ENCODE measurements at places on chromosomes 13 and 19.

GRCh38 chr13:32889986-32890565, 126.1 kb upstream of the KL start:
- no peak for DNase-seq

GRCh38 chr19:21314676-21315075, 14.5 kb downstream of the ZNF708 start:
- no peak for DNase-seq

DNA sequence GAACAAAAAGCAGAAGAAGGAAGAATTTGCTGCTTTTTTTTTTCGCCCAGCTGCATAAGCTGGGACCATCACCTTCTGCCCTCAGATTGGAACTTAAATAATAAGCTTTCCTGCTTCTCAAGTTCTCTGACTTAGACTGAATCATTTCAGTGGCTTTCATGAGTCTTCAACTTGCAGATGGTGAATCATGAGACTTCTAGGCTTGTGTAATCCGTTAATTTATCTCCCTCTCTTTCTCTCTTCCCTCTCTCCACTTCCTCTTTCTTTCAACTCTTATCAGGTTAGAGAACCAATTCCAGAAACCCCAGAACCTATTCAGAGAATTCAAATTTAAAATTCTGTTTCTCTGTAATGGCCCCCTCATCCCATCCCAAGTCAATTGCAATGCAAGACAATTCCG, 1153.7 kb downstream of the PCDH9 start:
- no peak for DNase-seq

GRCh38 chr13:23630349-23631093, 60.3 kb downstream of the TNFRSF19 start:
- no peak for DNase-seq

DNA sequence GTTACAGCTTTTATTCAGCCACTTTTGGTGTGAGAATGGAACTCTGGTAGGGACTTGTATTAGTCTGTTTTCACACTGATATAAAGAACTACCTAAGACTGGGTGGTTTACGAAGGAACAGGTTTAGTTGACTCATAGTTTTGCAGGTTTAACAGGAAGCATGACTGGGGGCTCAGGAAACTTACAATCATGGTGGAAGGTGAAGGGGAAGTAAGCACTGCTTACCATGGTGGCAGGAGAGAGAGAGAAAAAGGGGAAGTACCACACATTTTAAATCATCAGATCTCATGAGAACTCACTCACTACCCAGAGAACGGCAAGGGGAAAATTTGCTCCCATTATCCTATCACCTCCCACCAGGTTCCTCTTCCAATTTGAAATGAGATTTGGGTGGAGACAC, 942.2 kb downstream of the PCDH17 start:
- DNase-seq, result no peak

DNA sequence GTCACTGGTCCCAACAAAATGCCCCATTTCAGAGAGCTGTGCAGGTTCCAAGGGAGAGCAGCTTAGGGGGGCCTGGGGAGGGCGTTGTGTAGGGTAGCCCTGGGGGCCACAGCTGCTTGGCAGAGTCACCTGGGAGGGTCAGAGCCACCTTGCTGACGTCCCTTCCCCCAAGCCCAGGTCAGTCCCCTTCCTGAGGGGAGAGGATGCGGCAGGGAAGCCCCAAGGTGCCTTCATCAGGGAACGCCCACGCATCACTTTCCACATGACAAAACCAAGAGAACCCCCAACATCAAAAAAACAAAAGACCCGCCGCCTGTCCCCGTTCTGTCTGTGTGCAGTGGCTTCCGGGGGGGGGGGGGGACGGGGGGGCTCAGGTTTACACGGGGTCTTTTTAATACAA, 5.3 kb upstream of the UQCR11 start:
- no peak for DNase-seq

DNA sequence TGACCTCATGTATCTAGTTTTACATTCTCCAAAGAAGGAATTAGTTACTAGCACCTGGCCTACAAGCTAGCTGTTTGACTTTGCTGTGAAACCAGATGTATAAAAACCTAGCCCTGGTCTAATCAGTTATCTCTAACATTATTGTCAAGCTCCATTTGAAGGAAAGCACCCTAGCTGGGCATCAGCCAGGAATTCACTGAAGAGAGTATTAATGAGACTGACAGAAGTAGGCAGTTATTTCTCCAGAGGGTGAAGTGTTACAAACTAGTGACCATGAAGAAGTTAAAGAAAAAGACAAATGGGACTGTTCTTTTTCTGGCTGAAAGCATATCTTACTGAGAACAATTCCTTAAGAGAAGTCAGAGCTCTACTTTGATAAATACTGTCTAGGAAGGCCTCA, 2529.3 kb upstream of the PCDH20 start:
- DNase-seq, result no peak

- no peak for DNase-seq
Observed at GRCh38 chr13:64925727-64926126, 2304.4 kb downstream of the PCDH9 start.

DNA sequence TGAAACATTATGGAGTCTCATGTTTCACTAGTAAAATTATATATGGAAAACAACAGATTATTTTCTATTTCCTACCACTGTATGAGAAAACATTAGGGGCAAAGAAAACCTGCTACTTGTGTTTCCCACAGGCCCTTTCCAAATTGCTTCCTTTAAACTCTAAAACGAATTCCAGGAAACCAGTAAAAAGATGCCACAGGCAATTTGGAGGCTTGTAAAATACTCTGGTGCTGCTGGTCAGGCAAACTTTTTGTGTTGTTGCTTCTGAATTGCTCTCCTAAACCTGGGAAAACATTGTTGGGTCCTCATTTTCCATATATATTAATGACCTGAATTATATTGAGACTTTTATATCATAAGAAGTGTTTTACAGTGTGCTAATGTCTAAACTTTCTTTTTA, 141.5 kb downstream of the TDRD3 start:
- no peak for DNase-seq

DNA sequence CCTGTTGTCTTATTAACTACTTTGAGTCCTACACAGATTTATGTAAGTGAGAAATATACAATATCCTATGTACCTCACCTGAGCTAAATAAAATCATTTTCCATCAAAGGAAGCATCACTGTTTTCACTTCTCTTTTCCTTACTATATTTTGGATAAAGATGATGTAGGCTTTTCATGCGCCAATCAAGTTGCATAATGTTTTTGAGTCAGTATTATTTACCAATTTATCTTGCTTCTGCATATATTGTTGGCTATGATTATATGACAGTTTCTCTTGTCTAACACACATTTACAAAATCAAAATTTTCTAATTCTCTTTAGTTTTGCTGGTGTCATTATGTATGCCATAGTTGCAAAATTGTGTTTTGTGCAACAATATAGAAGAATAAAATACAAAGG, 67.9 kb upstream of the FRY start:
- DNase-seq, result no peak

- no peak for DNase-seq
Observed at GRCh38 chr13:46303742-46304385, 83.2 kb downstream of the RUBCNL start.

- DNase-seq, result no peak
Observed at GRCh38 chr13:38566519-38566918, 120.4 kb upstream of the FREM2 start.

GRCh38 chr13:45276913-45277312, 64.1 kb downstream of the TPT1 start:
- DNase-seq, result no peak

- DNase-seq, result no peak
Observed at GRCh38 chr13:34696296-34696695, 245.8 kb upstream of the NBEA start.

DNA sequence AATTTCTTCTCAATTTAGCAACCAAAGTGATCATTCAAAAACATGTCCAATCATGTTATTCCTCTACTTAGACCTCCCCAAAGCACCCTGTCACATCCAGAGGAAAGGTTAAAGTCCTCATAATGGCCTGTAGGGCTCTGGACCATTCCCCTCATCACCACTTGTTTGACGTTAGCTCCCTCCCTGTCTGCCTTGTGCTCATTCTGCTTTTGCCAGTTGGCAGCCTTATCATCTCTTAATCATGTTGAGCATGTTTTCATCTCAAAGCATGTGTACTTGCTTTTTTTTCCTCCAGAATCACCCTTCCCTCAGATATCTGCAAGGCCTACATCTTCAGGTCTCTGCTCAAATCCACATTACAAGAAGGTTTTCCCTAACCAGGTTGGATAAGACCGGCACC, 25.9 kb downstream of the UBAC2 start:
- no peak for DNase-seq

- no peak for DNase-seq
Observed at GRCh38 chr19:43569657-43570056, 5.7 kb downstream of the XRCC1 start.

GRCh38 chr19:46180701-46181387, 32.8 kb downstream of the IGFL2 start:
- no peak for DNase-seq

GRCh38 chr19:47106821-47107201, 6.8 kb downstream of the ZC3H4 start:
- DNase-seq, result no peak

- DNase-seq, result no peak
Observed at GRCh38 chr13:111873676-111874178, 193.2 kb upstream of the SOX1 start.

GRCh38 chr19:15201374-15202023, 704 bp upstream of the NOTCH3 start:
- no peak for DNase-seq

DNA sequence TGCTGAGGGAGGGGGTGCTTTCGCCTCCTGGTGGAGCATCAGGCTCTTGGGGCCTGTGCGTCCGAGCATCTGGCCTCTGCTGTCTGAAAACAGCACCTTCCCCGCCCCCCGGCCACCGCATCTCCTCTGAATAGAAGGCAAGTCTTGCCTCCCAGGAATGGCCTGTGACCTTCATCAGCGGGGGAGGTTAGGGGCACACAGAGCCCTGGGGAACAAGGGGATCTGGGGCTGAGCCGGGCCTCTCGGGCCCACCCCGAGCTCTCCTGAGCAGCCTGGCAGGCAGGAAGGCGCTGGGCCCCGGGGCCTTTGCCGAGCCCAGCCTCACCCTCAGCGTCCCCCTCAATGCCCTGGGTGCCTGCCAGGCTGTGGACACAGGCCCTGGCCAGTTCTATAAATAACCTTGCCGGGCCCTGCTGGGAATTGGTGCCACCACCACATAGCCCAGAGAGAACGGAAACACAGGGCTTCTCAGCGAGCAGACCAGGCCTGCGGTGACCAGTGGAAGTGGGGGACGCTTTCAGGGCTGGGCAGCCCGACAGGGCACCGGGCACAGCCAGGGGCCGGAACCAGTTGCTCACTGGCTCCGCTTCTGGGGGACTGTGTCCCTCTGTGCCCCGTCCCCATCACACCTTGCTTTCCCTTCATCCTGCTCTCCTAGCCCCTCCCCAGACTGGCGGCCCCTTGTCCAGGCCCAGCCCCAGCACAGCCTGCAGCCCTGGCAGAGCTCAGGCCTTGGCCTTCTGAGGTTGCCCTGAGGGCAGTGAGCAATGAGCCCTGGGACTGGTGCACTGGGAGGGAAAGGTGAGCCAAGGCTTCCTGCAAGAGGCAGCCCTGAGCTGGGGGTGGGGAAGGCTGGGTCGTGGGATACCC, 9.5 kb downstream of the STK11 start:
- no peak for DNase-seq

DNA sequence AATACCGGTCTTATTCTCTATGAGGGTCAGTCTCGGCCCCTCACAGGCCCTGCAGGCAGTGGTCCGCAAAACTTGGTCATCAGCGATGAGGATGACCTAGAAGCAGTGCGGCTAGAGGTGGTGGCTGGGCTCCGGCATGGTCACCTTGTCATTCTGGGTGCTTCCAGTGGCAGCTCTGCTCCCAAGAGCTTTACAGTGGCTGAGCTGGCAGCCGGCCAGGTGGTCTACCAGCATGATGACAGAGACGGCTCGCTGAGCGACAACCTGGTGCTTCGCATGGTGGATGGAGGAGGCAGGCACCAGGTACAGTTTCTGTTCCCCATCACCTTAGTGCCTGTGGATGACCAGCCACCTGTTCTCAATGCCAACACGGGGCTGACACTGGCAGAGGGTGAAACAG, 1.8 kb downstream of the FREM2 start:
- no peak for DNase-seq

DNA sequence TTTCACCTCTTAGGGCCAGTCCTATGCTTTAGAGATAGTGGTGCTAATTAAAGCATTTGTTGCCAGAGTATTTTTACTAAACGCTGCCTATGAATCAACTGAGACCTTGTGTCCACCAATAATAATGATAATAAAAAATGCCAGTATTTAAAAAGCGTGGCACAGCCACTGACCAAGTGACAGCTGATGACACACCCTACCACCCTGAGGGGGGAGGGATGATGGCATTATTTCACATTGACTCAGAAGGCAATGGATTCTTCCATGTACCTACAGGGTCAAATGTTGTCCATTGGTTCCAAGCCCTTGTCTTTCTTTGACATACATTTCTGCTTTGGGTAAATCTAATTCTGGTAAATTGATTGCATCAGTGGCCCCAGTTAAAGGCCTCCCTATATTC, 384.4 kb downstream of the DLEU7 start:
- no peak for DNase-seq

GRCh38 chr13:99104396-99104795, 96.3 kb upstream of the UBAC2 start:
- DNase-seq, result no peak

GRCh38 chr13:44352671-44353070, 21.0 kb upstream of the SERP2 start:
- no peak for DNase-seq

- DNase-seq, result no peak
Observed at GRCh38 chr19:49475995-49476880, 2.2 kb downstream of the FLT3LG start.

DNA sequence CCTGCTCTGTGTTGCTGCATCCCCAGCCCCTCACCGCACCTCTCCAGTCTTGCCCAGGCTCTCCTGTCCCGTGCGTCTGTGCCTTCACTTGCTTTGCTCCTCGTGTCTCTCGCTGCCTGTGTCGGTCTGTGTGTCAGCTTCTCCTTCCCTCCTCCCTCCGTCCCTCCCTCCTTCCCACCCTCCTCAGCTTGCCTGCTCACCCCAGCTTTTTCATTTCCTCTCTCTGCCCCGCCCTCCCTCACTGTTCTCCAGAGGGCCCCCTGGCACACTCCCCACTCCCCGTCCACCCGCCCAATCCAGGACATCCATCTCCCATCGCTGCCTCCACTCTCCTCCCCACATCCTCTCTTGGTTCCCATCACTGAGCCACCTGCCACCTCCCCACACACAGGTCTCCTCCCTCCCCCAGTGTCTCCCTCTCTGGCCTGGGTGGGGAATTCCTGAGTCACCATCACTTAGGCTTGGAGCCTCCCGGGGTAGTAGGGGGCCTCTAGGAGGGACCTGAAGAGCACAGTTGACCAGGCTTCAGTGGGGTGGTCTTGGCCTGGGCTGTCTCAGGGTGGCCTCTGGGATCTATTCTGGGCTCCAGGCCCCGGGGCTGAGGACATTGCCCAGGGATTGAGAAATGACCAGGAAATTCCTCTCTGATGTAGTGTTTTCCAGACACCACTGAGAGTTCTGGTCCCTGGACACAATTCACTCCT, at the start of gene PTGIR:
TSS of gene PTGIR (minus strand) at position 132 of the 704 bp plus-strand sequence. CDS start 864 bp downstream, outside the sequence.
- no peak for DNase-seq
